Stimulated activated CD8-positive, alpha-beta memory T cell treated with anti-CD3 and anti-CD28 coated beads, Interleukin-2, amount 100 ng/mL, for 1 hour (primary cell): ENCODE measurements at places on chromosomes 2 and 18.
A peak's percentile ranks its signal among the peaks of the same experiment; 100 is the strongest.

DNA sequence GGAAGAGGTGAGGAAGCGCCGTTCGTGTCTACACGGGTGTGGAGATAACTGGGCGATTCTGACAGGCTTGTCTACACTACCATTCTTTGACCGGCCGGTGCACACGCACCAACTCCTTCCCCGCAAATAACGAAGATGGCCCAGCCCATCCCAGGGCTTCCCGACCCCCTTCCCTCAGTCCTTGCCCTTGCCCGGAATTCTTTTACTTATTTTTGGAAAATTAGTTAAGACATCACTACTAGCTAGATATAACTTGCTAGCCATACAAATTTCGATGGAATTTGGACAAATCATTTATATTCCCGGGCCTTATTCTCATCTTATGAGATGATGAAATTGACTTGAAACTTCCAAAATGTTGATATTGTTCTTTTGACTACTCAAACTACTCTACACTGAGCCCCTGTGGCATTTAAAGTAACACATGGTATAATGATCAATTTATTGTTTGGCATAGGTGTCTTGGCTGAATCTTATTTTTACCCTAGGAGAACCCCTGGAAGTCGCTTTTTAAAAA, 1.3 kb downstream of the ERICH2 start:
- DNase-seq = no peak

GRCh38 chr2:133953524-133953923, 300.3 kb upstream of the MGAT5 start:
- DNase-seq = no peak

GRCh38 chr2:33946193-33946592, 347.1 kb upstream of the FAM98A start:
- no peak for DNase-seq

- no peak for DNase-seq
Observed at GRCh38 chr2:168475636-168476035, 19.6 kb downstream of the CERS6 start.

GRCh38 chr2:190718652-190719526, 70.0 kb downstream of the NAB1 start:
- DNase-seq = no peak

- no peak for DNase-seq
Observed at GRCh38 chr2:19505-19904, 26.8 kb downstream of the FAM110C start.

- no peak for DNase-seq
Observed at GRCh38 chr2:27155069-27155520, 6.3 kb downstream of the TCF23 start.

- DNase-seq = no peak
Observed at GRCh38 chr2:128380961-128381938, 62.6 kb upstream of the HS6ST1 start.

DNA sequence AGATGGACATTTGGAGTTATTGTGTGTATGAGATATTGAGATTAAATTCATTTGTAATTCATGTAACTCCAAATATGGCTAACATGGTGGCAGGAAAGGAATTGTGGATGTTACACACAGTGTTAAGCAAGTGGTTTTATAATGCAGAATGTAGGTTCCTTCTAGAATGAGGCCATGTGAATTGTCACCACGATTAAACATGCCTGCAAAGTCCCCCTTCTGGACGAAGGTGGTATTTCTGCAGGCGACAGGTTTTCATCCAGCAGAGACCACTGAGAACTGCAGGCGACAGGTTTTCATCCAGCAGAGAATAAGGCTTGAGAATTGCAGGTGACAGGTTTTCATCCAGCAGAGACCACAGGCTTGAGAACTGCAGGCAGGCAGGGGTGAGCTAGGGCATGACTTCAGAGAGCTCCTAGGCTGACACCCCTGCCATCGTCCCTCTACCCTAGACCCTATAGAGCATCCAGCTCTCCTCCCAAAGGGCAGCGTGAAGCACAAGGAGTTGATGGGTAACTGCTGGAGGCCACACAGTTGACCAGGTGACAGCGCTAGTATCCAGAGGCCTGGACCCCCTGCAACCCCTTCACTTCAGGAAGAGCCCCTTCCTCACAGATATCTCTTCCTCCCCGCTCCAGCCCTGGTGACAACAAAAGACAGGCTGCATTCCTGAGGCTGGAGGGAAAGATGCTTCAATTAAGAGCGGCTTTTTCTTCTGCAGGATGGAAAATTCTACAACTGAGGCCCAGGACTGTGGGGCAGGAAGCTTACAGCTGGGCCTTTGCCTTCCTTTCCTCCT, 175.8 kb downstream of the LOXHD1 start:
- DNase-seq = peak; percentile 9

DNA sequence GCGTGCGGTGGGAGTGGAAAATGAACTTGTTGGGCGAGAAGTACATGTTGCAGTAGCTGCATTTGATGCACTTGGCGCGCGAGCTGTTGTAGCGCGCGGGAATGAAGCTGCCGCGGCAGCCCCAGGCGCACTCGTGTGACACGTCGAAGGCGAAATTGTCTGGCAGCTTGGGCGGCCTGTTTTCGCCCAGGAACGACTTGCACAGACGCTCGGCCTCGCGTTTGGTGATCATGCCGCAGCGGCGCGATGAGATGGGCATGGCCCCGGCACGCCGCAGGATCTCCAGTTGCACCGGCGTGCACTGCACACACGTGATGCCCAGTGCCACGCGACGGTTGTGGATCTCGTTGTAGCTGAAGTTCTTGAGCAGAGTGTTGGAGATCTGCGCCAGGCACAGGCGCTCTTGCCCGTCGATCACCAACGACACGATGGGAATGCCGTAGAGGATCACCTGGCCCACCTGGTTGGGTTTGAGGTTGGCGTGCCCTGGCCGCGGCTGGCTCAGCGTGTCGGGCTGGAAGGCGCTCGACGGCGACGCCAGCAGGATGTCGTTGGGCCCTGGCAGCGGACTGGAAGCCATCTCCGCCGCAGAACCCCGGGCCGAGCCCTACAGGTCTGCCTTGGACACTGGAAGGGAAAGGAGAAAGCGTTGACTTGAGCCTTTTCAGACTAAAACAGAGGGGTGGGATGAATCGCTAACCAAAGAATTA, 2.7 kb downstream of the SKOR2 start:
- DNase-seq = no peak

DNA sequence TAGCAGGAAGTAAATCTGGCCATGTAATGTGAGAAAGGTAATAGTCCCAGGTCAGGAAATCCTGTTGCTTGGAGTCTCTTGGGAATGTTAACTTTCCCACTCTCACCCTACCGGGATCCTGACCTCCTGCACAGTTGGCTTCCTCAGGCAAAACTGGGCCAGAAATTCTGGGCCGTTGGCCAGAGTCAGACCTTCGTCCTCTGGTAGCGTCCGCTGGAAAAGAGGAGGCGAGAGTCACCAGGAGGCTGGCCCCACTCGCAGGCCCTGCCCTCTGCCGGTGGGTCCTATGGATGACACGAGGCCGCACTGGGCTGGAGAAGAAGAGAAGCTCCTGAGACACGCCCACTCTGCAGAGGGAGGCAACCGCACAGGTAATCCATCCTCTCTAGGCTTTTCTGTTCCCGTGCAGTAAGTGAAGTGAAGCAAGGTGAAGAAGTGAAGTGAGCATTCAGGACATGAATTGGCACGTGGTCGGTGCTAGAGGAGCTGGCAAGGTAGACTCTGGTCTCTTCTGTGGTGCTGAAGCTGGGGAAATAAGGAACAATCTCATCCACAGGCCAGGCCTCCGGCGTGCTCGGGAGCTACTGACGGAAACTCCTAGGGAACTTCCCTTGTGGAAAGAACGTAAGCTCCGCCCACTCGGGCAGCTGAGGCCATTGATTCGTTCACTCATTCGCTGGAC, 182.7 kb upstream of the GLI2 start:
- no peak for DNase-seq

GRCh38 chr18:551404-552061, 28.6 kb upstream of the CETN1 start:
- no peak for DNase-seq

DNA sequence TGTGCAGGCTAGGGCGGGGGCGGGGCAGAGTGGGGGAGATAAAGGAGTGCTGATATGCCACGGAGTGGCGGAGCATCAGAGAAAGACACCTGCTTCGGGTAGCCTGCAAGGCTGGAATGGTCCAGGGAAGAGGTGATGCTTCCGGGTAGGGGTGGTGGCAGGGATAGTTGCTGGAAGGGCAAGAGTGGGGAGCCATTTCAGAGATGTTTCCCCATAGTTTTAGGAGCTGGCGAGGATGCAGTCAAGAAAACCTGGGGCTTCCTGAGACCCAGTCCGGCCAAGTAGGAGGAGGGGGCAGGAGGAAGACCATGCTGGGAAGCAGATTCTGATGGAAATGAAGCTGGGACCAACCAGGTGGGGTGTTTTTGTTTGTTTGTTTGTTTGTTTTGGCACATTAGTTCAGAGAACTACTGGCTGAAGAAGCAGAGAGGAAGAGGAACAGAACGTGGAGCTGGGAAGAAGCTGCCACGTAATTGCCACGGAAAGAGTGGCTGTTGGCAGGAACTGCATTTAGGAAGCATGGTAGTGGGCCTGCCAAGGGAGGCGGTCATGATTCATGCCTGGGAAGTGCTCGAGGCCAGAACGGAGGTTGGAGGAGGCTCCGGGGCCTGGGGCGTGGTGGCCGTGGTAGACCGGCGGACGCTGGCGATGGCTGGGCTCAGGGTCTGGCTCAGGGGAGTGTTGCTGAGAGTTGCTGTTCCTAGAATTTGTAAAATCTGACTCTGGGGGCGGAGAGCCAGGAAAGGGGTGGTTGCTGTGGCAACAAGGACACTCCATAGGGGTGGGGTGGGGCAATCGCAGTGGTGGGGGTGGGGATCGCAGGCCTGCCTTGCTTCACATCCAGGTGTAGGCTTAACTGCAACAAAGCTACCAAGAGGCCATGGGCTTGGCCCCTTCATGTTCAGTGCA, 8.6 kb upstream of the INPP5D start:
- no peak for DNase-seq
